Activated T-cell treated with anti-CD3 and anti-CD28 coated beads, Interleukin-2, amount 50 U/mL, for 1 hour (primary cell): ENCODE measurements at places on chromosomes 1 and 21.

GRCh38 chr1:196477262-196477661, 131.0 kb downstream of the KCNT2 start:
- DNase-seq: no peak

DNA sequence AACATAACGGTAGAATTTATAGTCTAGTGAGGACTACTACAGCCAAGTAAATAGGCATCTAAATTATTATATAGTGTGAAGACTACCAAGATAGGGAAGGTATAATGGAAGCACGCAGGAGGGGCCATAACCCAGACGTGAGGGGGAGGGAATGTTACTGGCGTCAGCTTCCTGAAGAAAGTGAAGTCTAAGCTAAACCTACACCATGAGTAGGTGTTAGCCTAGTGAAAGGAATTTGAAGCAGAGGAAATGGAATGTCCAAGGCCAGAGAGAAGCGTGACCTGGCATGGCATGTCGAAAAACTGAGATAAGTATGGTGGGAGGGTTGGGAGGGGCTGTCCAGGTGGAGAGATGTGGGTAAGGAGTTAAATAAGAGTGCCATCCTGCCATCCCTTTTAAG, 140.5 kb downstream of the SLC44A5 start:
- DNase-seq: no peak

- no peak for DNase-seq
Measured at GRCh38 chr1:54551891-54552290, 3.9 kb downstream of the ACOT11 start.

DNA sequence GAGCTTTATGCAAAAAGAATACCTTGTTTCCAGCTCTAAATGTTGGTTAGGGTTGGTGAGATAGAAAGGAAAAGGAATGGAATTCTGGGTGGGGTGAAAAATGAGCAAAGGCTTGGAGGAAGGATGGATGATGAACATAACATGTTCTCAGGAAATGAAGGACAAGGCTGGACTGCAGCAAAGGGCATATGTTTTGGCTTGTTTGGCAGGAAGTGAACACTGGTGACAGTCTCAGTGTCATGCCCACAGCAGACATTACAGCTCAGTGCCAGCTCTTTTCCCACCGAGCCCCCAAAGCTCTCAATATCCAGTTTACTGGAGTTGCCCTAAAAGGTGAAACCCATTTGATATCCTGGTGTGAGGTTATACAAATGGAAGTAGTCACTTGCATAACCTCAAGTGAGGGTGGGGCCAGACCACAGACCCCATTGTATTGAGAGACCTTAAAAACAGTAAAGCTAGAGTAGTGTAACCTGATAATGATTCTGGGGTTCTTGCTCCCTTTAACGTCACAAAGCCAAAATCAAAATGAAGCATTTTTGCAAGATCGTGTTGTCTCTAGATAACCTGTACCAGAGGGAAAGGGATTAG, 270.6 kb downstream of the NFIA start:
- no peak for DNase-seq

DNA sequence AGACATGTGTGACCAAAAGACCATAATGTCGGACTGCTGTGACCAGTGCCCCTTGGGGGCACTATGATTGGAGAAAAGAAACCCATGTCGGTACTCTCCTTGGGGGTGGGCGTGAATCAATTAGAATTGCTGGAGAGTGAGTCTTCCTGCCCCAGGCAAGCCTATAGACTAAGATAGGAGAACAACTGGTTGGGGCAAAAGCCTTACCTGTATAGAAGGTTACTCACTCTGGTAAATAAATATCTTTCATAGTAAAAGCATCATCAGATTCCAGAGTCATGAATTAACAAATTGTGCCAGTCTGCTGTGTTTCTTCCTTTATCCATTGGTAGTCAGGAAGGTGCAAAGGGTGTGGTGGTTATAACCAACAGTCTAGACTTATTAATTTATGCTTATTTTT, 2.9 kb upstream of the PTGFRN start:
- no peak for DNase-seq

DNA sequence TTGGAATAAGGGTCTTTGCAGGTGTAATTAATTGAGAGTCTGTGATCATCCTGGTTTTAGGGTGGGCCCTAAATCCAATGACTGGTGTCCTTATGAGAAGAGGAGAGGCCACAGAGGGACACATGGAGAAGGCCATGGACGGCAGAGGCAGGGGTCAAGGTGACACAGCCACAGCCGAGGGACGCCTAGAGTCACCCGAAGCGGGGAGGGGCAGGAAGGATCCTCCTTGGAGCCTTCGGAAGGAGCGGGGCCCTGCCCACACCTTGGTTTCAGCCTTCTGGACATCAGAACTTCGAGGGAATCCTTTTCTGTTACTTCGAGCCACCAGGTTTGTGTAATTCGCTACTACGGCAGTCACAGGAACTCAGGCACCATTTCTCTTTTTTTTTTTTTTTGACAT, 31.1 kb downstream of the RRP1 start:
- no peak for DNase-seq

- DNase-seq: no peak
Measured at GRCh38 chr1:67314696-67315095, 7.0 kb downstream of the IL12RB2 start.

DNA sequence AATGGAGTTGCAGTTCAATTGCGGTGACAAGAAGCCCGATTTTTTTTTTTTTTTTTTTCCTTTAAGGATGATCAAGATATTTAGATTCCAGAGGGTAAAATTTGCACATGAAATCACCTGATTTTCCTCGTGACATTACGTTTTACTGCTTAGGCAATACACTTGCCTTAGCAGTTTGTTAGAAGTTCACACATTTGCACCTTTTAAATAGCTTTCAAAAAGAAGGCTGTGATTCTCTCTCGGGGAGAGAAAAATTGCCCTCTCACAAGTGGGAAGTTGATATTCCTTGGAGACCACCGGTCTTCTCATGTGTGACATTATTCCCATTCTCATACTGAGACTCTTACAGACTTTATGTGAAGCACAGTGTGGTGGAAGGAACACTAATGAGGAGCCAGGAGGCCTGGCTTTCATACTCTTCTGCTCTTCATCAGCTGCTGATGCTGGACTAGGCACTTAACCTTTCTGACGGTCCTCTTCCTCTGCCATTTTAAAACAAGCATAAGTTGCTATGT, 69.8 kb upstream of the HSPA13 start:
- no peak for DNase-seq

DNA sequence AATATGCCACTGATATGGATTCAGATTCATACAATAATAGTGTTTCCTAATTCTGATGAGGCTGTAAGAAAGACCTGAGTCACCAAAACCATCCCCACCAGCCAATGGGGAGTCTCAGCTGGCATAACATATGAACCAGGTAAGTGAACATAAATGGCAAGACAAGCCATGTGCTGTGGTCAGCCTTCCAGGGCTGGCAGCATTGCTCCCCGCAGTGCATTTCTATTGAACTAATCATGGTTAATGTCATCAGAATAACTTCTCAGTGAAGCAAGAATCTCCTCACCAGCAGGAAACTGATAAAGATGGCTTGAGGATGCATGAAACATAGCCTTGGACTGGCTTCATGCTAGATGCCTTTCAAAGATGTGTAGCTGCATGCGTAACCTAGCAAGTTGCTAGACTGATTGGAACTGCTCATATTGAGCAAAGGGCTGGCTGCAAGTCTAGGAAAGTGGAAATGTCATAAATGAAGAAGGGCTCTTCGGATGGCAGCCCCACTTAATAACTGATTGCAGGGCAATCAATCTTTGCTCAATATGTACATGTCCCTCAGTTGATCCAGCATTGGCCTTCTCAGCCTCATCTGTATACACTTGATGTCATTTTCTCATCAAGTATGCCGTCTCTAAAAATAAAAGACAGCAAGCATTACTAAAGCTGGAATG, 88.0 kb downstream of the NTNG1 start:
- DNase-seq: no peak

- DNase-seq: no peak
Measured at GRCh38 chr1:5579966-5580365, 412.3 kb downstream of the NPHP4 start.

DNA sequence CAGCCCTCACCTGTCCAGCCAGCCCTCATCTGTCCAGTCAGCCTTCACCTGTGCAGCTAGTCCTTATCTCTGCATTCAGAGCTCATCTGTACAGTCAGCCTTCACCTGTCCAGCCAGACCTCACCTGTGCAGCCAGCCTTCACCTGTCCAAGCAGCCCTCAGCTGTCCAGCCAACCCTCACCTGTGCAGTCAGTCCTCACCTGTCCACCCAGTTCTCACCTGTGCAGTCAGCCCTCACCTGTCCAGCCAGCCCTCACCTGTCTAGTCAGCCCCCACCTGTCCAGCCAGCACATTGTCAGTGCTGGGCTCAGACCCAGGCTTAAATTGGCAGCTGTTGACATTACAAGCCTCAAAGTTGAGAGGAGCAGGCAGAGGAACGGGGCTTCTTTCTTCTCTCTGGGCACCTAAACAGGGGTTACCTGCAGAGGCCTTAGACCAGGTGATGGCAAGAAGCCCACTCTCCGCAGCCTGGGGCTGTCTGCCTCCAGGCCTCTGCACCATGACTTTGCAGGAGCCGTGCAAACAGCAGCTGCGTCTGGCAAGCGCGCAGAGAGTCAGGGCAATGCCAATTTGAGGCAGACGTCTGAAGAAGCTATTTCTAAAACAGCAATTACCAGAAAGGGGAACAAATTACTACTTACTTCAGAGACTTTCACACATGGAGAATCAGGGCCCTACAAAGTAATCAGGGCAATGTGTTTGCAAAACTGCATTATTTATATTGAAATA, 506.1 kb downstream of the NPHP4 start:
- no peak for DNase-seq

- no peak for DNase-seq
Measured at GRCh38 chr1:3551290-3551678, 60.0 kb downstream of the MEGF6 start.

- DNase-seq: no peak
Measured at GRCh38 chr1:228939001-228939691, 203.9 kb downstream of the RHOU start.

GRCh38 chr1:200732438-200732837, 6.3 kb upstream of the CAMSAP2 start:
- DNase-seq: no peak

GRCh38 chr1:91604632-91605031, 104.0 kb downstream of the CDC7 start:
- no peak for DNase-seq

DNA sequence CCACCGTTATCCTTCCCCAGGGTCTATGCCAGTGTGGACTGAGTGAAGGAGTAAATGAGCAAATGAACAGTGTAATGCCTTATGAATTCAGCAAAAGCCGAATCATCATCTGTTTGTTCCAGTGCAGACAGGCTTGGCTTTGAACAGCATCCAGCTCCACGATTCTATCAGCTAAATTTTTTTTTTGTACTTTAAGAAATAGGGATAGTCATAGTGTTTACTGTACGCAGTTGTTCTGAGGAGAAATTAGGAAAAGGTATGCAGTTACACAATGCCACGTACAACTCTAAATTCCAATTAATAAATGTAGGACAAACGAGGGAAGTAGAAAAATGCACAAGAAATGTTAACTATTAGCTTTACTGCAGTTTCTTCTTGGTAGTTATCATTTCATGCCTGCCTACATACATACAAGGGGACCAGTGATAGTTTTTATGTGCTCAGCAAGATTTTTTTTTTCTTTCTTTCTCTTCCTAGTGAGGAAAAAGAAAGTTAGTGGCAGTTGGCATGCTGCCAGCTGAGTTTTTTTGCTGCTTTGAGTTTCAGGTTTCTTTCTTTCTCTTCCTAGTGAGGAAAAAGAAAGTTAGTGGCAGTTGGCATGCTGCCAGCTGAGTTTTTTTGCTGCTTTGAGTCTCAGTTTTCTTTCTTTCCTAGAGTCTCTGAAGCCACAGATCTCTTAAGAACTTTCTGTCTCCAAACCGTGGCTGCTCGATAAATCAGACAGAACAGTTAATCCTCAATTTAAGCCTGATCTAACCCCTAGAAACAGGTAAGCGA, at the start of gene IFI44L:
TSS of gene IFI44L (plus strand) at position 646 of the 777 bp plus-strand sequence. CDS start 7,468 bp downstream, outside the sequence.
- peak; percentile 54 for DNase-seq

- no peak for DNase-seq
Measured at GRCh38 chr1:209749670-209750323, 6.1 kb upstream of the TRAF3IP3 start.

DNA sequence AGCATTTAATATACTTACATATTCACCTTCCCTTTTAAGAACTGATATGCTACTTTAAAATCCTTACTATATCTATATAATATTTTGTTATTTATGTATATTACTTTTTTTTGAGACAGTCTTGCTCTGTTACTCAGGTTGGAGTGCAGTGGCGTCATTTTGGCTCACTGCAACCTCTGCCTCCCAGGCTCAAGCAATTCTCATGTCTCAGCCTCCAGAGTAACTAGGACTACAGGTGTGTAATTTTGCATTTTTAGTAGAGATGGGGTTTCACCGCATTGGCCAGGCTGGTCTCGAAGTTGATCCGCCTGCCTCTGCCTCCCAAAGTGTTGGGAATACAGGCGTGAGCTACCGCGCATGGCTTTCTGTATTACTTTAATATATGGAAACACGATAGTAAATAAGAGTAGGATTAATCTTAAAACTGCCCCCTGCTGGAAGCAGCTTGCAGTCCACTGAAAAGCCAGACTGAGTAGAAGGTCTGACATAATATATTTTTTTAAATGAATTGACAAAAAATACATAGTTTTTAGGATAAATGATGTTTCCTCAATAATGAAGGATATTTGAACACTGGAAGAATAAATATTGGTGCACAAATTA, 24.4 kb downstream of the RCAN3 start:
- DNase-seq: peak; percentile 61

DNA sequence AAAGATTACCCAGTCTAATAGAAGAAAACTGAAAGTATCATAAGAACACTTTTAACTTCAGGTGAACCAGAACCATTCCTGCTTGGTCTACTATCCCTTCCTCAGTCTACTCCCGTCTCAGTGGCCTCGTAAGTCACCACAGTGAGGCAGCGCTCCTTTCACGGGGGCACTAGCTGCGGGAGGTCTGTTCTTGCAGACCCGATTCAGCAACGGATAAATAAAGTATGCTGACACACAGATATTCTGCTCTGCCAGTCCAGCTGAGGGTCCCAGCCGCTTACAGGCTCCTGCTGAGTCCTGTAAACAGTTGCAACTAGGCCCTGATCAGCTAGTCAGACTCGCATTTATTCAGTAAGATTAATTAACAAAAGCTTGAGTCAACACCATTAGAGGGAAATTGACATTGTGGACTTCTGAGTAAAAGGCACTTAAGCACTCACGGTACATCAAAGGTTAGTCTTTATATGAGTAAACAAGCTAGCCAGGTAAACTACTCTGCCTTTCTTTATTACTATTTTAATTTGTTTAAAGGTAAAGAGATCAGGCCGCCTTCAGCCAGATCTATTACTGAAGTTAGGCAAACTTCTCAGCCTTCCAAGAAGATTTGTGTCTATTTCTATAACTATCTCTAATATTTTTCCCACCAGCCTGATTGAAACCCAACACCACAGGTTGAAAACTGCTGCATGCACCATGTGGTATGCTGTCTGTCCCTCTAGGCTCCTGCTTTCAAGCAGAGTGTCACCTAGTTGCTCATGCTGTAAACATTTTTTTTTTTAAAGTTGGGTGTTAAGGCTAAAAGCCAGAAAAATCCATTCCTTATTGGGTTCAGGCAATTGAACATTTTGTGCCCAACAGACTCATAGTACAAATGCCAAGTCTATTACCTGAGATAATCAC, 87.7 kb downstream of the INTS7 start:
- no peak for DNase-seq
